Stimulated activated CD8-positive, alpha-beta memory T cell treated with anti-CD3 and anti-CD28 coated beads, Interleukin-4, amount 100 ng/mL, for 4 hours (primary cell): ENCODE measurements at places on chromosomes 4 and X.

- DNase-seq = no peak
These were observed 14.4 kb downstream of the GEMIN8 start for GRCh38 chrX:14015294-14015693.

GRCh38 chr4:26459054-26459755 is 31.1 kb downstream of the CCKAR start:
- no peak for DNase-seq

- no peak for DNase-seq
These were observed 162.2 kb upstream of the ANXA10 start for GRCh38 chr4:167930166-167930565.

DNA sequence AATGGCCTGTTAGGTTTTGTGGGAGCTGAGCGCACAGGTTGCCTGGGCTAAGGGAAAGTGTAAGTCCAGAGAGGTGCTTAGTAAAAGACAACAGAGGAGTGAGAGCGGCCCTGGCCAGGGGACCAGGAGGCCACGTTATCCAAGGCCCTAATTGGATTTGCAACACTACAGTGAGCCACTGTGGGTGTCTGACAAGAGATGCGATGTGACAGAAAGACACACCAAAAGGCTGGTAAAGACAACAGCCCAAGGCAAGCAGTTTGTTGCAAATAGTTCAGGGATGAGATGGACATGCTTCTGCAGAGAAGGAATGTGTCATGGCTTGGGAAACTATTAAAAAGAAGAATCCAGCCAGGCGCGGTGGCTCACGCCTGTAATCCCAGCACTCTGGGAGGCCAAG is 162.7 kb upstream of the KIT start:
- DNase-seq = no peak

DNA sequence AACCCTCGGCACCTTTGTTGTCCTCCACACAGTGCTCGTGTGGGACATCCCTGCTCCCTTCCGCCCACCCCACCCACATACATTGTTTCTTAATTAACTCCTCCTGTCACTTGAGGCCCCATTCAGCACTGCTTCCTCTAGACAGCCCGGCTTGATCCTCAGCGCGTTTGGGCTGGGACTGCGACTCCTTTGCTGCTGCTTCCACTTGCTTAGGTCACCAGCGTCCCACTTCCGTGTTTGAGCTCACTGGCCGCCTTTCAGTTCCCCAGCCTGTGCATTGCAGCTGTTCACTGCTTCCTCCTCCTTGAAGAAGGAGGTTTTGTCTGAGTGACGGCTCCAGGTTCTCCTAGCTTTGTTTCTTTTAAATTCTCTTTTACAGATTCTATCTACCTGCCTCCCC is 16.1 kb downstream of the RNF4 start:
- peak; percentile 29 for DNase-seq

DNA sequence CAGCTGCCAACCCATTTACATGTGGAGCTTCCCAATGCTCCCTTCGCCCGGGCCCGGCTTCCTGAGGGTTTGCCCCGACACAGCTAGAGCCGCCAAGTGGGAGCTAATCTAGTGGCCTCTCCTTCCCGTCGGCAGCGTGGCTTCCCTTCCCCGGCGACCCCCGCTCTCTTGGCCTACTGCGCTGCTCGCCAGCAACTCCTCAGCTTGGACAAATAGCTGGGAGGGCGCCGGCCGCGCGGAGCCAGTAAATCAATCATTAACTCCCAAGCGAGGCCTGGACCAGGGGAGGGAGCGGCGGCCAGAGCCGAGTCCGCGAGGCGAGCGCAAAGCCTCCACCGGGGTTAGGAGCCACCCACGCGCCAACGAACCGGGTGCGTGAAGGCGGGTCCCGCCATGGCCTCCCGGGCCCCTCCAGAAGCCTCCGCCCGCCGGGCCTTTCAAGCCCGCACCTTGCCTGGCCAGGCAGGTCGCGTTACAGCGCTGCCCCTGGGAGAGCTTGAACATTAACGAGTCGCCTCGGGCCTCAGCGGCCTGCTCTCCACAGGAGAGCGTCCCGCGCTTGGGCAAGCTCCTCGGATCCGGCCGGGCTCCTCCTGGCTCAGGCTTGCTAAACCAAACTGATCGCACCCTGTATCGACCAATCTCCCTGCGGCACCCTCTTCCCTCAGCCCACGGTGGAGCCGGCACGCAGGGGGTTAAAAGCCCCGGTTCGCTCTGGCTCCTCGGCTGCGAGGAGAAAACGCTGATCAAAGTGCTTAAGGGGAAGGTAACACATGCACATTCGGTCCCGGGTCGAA is 10.6 kb upstream of the BCOR start:
- DNase-seq = no peak

- no peak for DNase-seq
These were observed 1710.3 kb upstream of the PCDH7 start for GRCh38 chr4:29009908-29010307.

GRCh38 chrX:32514986-32515385 is 696.4 kb downstream of the DMD start:
- no peak for DNase-seq

DNA sequence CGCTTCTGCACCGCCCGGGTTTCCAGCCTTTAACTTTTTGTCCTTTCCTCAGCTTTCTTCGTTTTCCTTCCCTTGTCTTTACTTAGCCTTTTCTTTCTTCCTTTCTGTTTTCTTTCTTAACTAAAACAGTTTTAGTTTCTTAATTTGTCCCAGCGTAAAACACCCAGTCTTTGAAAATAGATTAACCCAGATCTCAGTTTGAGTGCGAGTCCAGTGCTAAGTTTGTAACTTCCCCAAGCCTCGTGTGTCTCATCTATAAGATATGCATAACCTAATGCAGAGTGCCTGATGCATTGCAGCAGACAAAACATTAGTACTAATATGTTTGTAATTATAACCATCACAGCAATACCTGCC is 460 bp upstream of the GEMIN8 start:
- DNase-seq = no peak

DNA sequence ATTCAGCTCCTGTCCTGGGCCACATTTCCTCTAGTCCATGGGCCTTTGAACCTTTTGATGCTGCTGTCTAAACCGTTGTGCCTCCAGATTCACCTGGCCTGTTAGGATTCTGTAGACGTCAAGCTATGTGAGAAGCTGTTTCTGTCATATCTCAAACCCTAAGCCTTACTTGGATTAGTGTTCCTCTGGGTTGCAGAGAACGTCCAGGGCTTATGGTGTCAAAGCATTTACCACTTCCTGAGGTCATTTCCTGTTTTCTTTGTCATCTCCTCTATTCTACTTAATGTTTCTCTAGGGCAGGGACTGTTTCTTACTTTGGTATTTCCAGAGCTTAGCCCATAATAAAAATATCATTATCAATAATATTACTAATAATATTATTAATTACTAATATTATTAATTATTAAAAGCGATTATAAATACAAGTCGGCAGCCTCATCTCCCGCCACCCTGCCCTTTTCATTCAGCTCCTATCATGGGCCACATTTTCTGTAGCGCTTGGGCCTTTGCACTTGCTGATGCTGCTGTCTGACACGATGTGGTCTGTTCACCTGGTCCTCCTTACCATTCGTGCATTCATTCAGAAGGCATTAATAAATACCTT is 19.1 kb downstream of the PRIMPOL start:
- DNase-seq = no peak

- no peak for DNase-seq
These were observed 7.6 kb downstream of the ZXDA start for GRCh38 chrX:57902633-57903032.

GRCh38 chr4:152556283-152556682 is 20.4 kb upstream of the FBXW7 start:
- no peak for DNase-seq

DNA sequence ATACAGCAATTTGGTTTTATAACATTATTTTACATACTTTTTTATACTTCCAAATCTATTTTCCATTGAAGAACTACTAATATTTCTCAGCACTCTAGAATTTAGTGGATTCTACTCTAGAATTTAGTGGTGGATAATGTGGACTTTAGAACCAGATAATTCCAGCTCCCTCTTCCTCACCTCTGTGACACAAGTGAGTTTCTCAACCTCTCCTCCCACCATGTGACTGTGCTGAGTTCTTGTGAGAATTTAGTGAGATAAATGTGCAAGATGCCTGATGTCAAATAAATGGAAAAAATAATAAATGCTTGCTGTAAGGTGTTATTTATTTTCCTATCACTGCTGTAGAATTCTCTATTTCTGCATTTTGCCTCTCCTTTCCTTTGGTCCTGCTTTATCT is 107.3 kb downstream of the CPEB2 start:
- no peak for DNase-seq

DNA sequence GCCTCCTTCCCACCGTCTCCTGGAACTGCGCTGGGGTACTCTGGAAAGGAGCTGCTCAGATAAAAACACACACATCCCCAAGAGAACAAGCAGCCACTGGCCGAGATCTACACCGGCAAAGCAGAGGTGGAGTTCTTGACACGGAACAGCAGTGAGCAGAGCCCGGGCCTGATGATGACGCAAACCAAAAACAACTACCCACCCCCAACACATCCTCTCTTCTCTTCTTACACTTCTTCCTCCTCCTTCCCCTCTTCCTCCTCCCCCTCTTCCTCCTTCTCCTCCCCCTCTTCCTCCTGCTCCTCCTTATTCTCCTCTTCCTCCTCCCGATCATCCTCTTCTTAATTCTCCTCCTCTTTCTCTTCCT is 4.6 kb downstream of the PNMA5 start:
- DNase-seq = no peak

DNA sequence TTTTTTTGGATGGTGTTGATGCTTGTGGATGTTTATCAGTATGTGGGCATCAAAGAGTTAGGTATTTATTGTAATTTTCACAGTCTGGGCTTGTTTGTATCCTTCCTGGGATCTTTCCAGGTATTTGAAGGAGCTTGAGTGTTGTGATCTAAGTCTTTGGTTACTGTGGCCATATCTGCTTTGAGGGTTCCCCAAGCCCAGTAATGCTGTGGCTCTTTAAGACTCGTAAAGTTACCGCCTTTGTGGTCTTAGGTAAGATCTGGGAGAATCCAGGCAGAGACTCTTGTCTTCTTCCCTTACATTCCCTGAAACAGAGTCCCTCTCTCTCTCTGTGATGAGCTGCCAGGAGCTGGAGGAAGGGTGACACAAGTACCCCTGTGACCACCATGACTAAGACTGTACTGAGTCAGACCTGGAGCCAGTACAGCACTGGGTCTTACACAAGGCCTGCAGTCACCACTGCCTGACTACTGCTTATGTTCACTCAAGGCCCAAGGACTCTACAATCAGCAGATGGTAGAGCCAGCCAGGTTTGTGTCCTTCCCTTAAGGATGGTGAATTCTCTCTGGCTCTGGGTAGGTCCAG is 62.2 kb downstream of the FMR1NB start:
- DNase-seq = no peak

DNA sequence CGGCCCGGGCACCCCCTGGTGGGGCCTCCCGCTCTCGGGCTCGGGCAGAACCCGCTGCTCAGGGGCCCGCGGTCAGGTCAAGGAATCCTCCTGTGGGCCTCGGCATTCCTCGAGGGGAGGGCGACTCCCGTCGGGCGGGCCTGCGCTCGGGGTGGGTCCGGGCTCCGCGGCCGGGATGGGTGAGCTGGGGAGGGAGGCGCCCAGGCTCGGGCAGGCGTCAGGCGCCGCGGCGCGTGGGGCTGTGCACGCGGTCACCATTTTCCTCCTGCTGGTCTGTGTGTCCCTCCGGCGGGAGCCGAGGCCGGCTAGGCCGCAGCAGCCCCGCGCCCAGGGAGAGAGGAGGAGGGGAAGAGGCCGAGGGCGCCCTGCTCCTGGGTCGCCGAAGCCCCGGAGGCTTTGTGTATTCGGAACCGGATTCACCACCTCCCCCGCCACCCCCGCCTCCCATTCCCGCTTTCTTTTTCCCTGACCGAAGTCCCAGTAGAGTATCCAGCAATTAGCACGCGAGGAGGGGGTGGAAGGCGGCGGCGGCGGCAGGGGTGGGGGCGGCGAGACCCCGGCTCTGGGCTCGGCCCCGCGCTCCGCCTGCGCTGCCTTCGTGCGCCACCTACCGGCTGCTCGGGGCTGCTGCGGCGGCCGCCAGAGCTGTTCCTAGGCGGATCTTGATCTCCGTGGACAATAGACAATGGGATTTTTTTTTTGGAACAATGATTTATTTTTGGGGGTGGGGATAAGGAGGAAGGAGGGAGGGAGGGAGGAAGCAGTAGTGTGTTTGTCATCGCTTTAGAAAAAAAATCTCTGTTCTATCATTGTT is 99.0 kb upstream of the MAML3 start:
- DNase-seq = peak; percentile 7

DNA sequence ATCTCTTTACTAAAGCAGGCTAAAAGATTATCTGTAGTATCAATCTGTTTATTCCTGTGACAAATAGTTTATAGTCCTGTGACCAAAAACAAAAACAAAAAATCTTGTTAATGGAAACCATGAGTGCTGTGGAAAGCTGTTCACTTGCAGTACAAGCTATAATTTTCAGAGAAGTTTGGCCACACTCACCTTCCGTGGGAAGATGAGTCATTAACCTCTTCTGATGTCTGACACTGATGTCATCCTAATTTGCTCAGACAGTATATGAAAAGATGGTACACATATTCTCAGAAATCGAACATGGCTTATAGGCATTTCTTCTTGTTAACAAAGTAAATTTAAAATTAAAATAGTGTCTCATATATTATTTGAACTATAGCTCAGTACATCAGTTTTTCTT is 19.9 kb upstream of the ENPP6 start:
- DNase-seq = no peak

GRCh38 chr4:185227131-185227551 is 17.7 kb downstream of the SNX25 start:
- no peak for DNase-seq

- DNase-seq = no peak
These were observed 36.7 kb downstream of the UBQLN2 start for GRCh38 chrX:56600141-56600540.

DNA sequence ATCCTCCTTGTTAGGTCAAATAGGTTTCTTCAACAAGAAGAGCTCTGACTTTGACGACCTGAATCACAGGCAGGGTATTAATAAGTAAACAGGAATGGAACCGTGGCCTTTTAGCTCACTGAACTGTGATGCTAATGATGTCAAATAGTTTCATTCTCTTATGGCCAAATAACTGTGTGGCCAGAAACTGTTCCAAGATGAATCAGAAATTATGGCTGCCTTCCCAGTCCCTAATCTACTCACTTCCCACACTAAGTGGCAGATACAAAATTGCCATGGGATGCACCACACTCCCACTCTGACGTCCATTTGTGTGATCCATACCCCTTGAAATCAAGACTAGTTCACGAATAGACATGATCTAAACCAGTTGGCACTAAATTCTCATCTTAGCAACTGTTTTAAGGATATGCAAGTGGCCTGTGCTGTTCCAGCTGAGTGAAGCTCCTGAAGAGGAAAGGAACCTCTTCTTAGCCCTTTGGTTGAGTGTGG is 455.4 kb downstream of the IL15 start:
- no peak for DNase-seq

GRCh38 chrX:148133105-148133725 is 152.1 kb downstream of the FMR1NB start:
- no peak for DNase-seq

DNA sequence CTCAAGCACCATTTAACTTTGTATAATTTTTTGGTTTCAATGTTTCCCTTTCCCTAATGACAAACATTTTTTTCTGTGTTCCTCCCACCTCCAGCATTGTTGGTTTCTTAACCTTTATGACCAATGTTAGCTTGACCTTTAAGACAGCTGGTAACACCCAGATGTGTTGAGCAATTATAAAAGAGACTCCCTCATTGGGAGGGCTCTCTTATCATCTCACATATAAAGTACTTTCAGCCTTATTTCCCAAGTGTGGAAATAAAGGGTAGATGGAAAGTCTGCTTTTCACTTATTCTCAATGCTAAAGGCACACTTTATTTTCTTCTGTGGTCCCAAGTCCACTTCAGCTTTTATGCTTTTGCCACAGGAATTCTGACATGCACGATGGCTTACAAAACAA is 1420.4 kb downstream of the RAPGEF2 start:
- no peak for DNase-seq
